Right kidney (tissue), 9 donors: ENCODE measurements at places on chromosomes 2 and 18.

GRCh38 chr2:25041307-25041927 lies 459 bp upstream of the EFR3B start:
- peak; percentile 91 for DNase-seq

- no peak for DNase-seq
Measured at GRCh38 chr2:138071720-138072719, 107.7 kb downstream of the HNMT start.

GRCh38 chr2:180706694-180707093 lies 273.7 kb upstream of the UBE2E3 start:
- no peak for DNase-seq

GRCh38 chr18:38074298-38074876 lies 508.8 kb upstream of the CELF4 start:
- no peak for DNase-seq

DNA sequence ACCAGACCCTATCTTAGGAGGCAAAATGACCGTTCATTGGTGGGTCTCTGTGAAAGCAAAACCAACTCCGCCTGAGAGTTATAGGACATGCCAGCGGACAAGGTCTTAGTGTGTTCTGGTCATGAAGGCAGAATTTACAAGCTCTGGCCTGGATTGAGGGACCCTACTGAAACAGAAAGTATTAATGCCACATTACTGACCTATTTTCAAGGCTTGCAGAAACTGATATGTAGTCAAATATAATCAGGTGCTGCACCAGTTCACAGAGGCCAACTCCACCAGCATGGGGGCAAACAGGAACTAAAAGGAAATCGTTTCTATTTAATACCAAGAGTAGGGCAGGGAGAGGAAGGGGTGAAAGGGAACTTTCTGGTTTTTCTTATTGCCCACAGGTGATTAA lies 19.7 kb downstream of the TYMS start:
- no peak for DNase-seq

- DNase-seq, result no peak
Measured at GRCh38 chr2:128612628-128613027, 294.0 kb upstream of the HS6ST1 start.

DNA sequence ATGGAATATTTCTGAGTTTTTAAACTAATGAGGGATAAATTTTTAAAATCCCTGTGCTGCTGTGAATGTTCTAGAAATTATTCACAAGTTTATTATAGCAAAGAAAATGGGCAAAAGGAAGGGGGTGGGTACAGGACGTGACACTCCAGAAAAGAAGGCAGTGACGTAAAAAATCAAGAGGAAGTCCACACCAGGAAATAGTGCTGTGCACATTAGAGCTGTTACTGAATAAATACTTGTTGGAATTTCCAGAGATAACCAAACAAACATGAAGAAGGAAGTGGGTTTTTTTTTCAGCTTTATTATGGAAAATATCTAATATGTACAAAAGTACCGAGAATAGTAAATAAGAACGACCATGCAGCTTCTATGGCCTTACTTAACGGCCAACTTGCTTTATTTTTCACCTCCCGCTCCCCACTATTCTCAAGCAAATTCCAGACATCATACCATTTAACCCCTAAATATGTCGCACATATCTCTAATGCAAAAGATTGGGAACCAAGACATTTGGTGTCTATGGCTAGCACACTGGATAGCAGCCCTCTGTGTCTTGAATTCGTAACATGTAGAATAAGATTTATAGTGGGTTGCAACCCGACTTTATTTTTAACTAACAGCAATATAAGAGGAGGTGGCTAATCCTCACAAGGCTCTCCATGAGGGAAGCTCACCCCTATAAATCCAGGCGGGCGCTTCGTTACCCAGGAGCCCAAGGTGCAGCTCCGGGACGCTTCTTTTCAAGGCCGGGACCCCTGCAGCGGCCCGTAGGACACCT lies 580 bp upstream of the NDUFV2 start:
- DNase-seq, result peak; percentile 84

DNA sequence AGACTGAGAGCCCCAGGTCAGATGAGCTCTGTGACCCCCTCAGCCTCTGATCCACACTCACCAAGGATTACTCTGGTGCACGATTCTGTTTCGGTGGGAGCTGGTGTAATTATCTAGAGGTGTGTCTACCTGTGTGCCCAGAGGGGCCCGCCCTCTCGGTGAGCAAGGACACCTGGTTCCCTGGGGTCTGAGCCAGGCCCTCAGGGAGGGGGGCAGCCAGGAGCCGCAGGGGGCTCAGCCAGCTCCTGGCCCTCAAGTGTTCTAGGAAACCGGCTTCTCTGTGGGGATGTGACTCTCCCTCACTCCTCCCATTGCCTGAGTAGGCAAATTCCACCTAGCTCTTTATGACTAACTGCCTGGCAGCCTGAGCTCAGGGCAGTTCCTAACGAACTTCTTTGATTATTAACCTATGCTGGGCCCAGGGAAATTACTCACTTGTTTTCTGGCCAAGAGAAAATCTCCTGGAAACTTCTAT lies 17.4 kb downstream of the AGAP1 start:
- no peak for DNase-seq

DNA sequence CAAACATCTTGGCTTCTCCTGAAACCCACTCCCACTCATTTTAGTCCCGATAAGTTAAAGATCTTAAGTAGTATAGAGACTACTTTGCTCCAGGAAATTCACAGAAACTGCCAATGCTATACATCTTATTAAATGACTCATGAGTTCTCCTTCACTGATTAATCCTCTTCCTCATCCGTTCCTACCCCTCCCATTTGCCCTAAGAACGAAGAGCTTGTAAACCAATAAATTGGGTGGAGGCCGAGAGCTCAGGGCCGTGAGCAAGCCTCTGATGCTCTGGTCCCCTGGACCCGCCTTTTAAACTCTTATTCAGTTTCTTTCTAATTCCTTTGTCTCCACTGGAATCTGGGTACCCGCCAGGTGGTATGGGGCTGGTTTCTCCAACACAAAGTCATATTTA lies 68.6 kb downstream of the METTL8 start:
- DNase-seq, result no peak

- DNase-seq, result no peak
Measured at GRCh38 chr2:227460070-227460485, 11.9 kb upstream of the AGFG1 start.

DNA sequence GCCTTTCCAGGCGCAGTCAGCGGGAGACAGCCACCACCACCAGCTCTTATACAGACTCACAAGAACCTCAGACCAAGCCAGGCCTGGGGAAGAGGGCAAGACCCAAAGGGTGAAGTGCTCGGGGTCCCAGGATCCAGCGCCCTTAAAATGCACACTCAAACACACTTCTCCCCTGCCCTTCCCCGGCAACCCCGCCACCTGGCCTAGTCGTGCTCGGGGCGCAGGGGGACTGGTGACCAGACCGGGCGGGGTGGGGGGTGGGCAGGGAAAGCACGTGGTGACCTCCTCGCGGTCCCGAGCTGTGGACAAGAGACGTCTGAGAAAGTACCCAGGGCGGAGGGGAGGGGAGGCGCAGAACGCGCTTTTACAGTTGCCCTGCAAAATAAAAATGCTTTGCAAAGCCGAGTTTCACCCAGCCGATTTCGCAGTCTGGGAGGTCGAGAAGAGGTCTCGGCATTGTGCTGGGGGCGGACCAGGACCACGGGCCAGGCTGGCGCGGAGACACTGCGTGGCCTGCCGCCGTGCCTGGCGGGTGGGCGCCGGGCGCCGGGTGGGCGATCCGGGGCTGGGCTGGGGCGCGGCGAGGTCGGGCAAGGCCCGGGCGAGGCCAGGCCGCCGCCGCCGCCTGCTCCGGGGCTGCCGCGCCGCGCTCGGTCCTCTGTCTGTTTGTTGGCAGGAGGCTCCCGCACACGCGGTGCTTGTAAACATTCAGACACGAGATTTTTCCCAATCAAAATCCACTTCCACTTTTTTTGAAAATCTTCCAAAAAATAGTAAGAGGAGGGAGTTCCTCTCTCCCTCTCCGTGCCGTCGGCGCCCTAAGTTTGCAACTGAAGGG lies 2.0 kb downstream of the BCL11A start:
- DNase-seq, result peak; percentile 66

GRCh38 chr2:64910972-64911433 lies 78.2 kb upstream of the SLC1A4 start:
- no peak for DNase-seq

DNA sequence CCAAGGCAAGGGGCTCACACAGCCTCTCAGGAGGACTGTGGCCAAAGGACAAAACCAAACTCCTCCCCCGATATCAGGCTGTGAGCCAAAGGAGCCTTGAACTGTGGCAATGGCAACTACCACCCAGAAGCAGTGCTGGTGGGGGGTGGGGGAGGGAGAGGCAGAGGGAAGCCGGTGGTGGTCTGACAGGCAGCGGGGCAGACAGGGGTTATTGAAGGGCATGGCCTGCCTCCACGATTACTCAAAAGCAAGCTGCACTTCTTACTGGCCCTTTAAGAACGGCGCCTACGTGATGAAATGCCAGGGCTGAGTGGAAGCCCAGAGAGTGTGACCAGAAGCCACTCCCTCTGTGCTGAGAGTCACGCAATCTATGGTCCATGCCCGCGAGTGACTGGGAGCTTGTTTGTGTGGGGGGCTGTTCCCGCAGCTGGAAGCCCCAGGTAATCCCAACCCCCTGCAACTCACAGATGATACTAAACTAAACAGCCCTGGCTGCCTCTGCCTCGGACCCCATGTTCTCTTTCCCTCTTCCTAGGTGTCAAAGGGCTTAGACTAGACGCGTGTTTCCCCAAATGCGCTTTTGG lies 128.2 kb upstream of the CXCR4 start:
- peak; percentile 38 for DNase-seq

- no peak for DNase-seq
Measured at GRCh38 chr2:144595686-144596072, 75.8 kb upstream of the ZEB2 start.

DNA sequence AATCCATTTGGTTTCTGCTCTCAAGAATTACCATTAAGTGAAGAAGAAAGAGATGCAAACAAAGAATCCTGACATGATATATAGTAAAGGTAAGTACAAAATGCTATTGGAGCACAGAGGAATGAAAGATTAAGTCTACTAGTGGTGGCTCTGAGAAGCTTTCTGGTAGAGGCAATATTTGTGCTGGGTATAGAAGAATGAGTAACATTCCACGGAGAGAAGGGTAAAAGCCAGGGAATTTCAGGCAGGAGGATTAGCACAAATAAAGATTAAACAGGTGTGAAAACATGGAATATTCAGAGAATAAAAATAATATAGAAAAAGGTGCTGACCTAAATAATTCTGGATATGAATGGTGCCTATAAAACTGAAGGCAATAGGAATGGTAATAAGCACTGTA lies 31.8 kb downstream of the METTL8 start:
- DNase-seq, result no peak

GRCh38 chr18:39523281-39523680 lies 1957.7 kb upstream of the CELF4 start:
- DNase-seq, result no peak

DNA sequence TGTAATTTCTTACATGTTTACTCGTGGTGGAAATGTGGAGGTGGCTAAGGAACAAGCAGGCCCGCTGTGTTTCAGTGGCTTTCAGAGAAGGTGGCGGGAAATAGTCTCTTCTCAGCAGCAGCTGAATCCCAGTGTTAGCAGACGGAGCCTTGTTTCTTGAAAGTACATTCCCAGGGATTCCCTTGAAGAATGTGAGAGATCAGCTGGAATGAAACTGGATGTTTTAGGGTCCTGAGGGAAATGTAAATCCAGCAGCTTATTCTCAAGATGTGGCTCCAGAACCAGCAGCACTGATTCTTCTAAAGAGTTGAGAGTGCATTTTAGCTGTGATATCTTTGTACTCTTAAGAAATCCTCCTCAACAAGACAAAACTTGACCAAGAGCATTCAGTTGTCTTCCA lies 59.1 kb downstream of the CDC42EP3 start:
- DNase-seq, result no peak

DNA sequence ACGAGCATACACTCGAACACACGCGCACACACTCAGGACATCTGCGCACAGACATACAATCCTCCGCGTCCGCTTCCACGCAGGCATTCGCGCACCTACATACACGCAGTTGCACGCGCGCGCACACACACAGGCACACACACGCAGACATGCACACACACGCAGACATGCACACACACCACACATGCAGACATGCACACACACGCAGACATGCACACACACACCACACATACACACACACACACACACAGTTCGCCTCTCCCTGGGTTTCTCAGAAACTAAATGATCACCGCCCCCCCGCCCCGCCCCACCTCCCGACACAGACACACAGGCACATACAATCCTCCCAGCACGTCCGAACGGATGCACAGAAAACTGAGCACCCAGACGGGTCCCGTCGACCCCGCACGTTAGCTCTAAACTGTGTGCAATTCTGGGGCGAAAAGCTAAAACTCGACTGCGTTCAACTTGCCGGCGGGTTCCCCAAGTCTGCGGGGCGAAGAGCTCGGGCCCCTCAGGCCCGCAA lies 1.0 kb downstream of the EPHA4 start:
- peak; percentile 49 for DNase-seq

GRCh38 chr2:151381266-151381665 lies 23.9 kb downstream of the TNFAIP6 start:
- no peak for DNase-seq

DNA sequence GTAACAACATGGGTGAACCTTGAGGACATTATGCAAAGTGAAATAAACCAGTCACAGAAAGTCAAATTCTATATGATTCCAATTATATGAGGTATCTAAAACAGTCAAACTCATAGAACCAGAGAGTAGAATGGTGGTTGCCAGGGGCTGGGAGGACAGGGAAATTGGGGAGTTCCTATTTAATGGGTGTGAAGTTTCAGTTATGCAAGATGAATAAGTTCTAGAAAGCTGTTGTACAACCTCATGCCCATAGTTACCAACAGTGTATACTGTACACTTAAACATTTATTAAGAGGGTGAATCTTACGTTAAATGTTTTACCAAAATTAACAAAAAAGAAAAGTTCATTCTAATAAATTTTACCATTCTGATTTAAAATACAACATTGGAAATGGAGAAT lies 92.7 kb upstream of the WDSUB1 start:
- DNase-seq, result no peak

DNA sequence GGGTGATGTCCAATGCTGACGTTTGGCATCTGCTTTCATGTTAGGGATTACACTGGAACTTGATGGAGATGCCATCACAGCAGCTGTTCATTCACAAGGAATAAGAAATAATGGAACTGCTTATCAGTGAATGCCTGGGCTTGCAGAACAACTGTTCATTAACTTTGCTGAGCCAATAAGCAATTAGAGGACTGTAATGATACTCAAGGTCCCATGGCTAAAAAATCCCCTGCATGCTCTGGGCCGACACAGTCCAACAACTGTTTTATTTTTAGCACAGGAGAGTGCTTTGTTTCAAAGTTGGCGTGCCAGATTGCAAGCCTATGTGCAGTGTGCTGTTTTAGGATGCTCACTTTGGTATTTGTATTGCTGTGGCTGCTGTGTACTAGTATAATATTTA lies 408.0 kb upstream of the RGPD4 start:
- DNase-seq, result no peak
